ENCODE measurements at places on chromosomes 11 and 22. TPM values are rescaled to one million over a fixed set of nuclear protein-coding genes. Genes with fewer than 3 reads are reported as not detected.

SCUBE2 gene
- 2.7 TPM for total RNA-seq

POTEH gene
- under 0.01 TPM for total RNA-seq

KRTAP5-7 gene
- total RNA-seq, result 0.59 TPM

HEPN1 gene
- total RNA-seq, result not detected

OR56A1 gene
- total RNA-seq, result under 0.01 TPM

OR9Q2 gene
- total RNA-seq, result not detected

ADM gene
- total RNA-seq, result 240 TPM

OR2D2 gene
- 0.36 TPM for total RNA-seq

FAM180B gene
- total RNA-seq, result not detected

C11orf65 gene
- total RNA-seq, result 1.1 TPM

FAM227A gene
- 3.3 TPM for total RNA-seq

SMIM35 gene
- total RNA-seq, result not detected

MS4A3 gene
- total RNA-seq, result not detected

CARD18 gene
- total RNA-seq, result not detected

FADS2 gene
- total RNA-seq, result 258 TPM

MIAT gene
- 1.8 TPM for total RNA-seq

CEND1 gene
- not detected for total RNA-seq

OR4X1 gene
- not detected for total RNA-seq

GAS2 gene
- total RNA-seq, result 0.36 TPM

KIF18A gene
- total RNA-seq, result 4.0 TPM

EFEMP2 gene
- 94.8 TPM for total RNA-seq

CARNS1 gene
- total RNA-seq, result under 0.01 TPM

ASRGL1 gene
- 0.59 TPM for total RNA-seq

APOL4 gene
- total RNA-seq, result 2.9 TPM

AMOTL1 gene
- total RNA-seq, result 54.2 TPM

DEFB131B gene
- not detected for total RNA-seq

TMEM191C gene
- total RNA-seq, result 0.59 TPM

UCP3 gene
- total RNA-seq, result 0.59 TPM

PLEKHB1 gene
- 0.36 TPM for total RNA-seq

PTGDR2 gene
- not detected for total RNA-seq

NLRP10 gene
- 14.1 TPM for total RNA-seq

SUSD2 gene
- total RNA-seq, result 0.72 TPM

PDGFD gene
- 15.6 TPM for total RNA-seq

APOA4 gene
- not detected for total RNA-seq

APLP2 gene
- 326 TPM for total RNA-seq

SPTY2D1 gene
- 19.2 TPM for total RNA-seq

OR51B4 gene
- total RNA-seq, result not detected

UBE4A gene
- total RNA-seq, result 63.4 TPM

OR10D3 gene
- total RNA-seq, result not detected

P4HA3 gene
- 8.7 TPM for total RNA-seq

PIH1D2 gene
- total RNA-seq, result 2.9 TPM

ZNF143 gene
- total RNA-seq, result 23.3 TPM
